CD8-positive, alpha-beta memory T cell (primary cell): ENCODE measurements at places on chromosomes 1 and 21.

GRCh38 chr1:145908653-145909052 lies 1.2 kb downstream of the ITGA10 start:
- DNase-seq, result no peak

GRCh38 chr1:151362308-151363155 lies 10.0 kb downstream of the SELENBP1 start:
- no peak for DNase-seq

DNA sequence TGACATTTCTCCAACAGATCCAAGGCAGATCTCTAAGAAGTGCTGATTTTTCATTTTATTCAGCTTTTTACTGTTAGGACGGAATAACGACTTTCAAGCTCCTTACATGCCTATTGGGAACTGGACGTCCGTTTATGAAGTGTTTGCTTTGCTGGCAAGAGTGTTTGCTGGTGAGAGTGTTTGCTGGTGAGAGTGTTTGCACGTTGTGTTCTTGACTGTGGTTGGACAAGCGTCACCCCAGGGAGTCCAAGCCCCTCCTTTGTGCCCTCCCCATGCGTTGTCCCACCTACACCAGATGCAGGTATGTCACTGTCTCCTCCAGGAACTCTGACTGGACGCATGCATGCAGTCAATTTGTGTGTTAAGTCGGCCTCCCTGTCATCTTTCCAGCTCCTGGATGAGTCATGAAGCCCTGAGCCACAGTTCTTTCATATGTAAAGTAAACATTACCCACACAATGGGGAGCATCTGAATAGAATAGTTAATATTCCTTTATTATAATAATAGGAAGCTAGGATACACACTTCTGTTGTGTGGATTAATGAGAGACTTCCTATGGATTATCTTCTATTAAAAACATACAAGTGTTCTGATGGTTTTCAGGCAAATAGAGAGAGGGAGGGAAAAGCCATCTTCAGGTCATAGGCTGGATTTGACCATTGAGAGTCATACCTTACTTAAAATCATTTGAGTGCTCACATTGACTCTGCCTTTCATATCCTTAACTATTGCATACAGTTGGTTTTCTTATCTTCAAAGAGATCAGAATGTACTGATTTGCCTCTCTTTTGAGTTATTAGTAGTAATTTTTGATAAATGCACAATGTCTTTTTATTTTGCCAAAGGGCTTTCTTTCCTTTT lies 119.2 kb downstream of the GALNT2 start:
- DNase-seq, result no peak

- DNase-seq, result no peak
These were observed 14.0 kb downstream of the ACBD3 start for GRCh38 chr1:226172589-226172988.

- DNase-seq, result no peak
These were observed 504.7 kb downstream of the NUF2 start for GRCh38 chr1:163826500-163826899.

GRCh38 chr1:16250524-16251251 lies 13.7 kb upstream of the CPLANE2 start:
- DNase-seq, result no peak

DNA sequence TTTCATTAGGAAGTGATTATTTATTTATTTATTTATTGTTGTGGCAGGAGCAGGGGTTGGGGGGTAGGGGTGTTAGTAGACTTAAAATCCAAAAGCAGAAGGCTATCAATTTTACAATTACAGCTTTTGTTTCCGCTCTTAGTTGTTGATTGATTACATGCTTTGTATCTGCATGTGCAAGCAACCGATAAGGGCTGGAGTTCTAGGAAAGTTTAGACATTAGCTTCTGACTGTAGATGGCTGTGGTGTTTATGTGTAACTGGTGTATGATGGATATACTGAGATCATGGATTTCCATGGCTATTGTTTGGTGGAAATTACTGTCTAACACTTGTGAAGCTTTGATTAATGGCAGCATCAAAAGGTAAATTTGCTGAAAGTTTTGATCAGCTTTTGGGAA lies 2.8 kb downstream of the ST6GALNAC5 start:
- no peak for DNase-seq

DNA sequence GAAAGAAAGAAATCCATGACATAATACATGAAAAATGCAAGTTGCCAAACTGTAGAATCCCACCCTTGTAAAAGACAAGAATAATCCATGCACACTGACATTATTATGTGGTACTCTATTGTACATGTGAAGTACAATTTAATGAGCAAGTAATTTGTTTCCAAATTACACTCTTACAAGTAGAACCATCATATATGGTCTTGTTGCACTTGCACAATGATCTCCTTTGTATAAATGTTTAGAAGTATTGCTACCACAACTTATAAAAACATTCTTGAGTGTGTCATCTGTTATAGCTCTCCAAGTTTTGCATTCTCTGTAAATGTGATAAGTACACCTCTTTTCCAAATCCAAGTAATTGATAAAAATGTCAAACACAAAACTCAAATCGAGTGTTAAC lies 29.1 kb upstream of the ZNF281 start:
- no peak for DNase-seq

- no peak for DNase-seq
These were observed 25.2 kb upstream of the ABCG1 start for GRCh38 chr21:42193721-42194120.
